Epithelial cell of proximal tubule (primary cell): ENCODE measurements at places on chromosomes 7 and 10. TPM values are rescaled to one million over a fixed set of nuclear protein-coding genes. Genes with fewer than 3 reads are reported as not detected.

GRCh38 chr10:10020945-10021344, 996.7 kb upstream of the CELF2 start:
- no peak for DNase-seq

GRCh38 chr7:112160771-112161150, 45.4 kb downstream of the DOCK4 start:
- no peak for DNase-seq

DNA sequence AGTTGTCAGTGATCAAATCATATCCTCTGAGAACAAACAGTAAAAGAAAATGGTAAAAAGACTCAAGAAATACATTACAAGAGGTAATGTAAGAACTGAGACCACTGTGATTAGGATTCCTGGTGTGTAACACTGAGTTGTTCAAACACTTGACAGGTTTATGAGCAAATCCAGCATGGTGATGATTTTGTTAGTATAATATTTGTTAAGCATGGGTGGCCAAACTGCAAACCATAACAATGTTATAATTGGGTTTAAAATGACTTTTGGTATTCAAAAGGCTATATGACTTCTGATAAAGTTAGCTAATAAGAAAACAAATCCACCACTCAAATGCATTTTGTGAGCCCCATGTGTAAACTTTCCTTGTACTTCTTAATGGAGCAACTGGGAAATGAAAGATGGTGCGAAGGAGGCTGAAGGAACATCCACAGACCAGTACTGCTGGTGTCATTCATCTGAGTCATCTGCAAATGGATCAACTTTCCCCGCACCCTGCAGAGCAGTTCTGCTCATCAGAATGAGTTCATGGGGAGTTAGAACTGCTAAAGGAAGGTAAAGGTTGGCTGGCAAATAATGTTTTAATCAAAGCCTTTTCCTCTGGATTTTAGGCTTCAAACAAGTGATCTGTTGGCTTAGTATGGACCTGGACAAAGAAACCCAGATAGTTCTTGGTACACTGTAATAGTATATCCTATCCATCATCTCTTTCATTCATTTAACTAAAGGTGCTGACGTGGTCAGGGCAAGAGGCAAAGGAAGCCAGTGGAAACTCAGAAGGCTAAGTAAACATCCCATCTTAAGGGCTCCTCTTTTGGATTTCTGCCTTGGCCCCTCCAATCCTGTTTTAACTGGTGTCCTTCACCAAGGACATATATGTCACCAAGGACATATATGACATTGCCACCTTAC, 45.0 kb downstream of the AFAP1L2 start:
- DNase-seq = no peak

GRCh38 chr10:70430493-70431445, 10.7 kb downstream of the NODAL start:
- DNase-seq = no peak

DNA sequence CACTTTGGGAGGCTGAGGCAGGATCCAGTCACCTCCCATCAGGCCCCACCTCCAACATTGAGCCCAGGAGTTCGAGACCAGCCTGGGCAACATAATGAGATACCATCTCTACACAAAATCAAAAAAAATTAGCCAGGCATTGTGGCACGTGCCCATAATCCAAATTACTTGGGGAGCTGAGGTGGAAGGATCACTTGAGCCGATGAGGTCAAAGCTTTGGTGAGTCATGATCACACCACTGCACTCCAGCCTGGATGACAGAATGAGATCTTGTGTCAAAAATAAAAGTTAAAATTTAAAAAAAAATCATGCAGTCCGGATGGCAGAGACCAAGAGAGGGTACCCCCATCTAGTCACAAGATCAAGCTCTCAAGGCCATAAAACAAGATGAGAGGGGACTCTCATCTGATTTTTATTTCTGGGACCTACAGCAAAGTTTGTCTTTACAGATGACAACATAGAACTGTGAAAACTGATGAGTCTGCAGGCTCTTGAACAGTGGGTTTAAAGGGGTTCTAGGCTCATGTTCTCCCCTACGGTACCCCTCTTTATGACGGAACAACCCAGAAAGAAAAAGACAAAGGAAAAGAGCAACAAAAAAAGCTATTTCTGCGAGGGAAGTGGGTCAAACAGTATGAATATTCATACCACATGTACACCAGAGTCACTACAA, 28.9 kb upstream of the CREB3L2 start:
- no peak for DNase-seq

The OPN1SW gene
- not detected in 2 replicates for total RNA-seq

The SMO gene
- total RNA-seq = 19.0 and 25.5 TPM in 2 replicates

The EBLN1 gene
- not detected in 2 replicates for total RNA-seq
